ENCODE measurements at places on chromosomes 7 and 10.

- DNase-seq: no peak
Measured at GRCh38 chr7:102079140-102080018, 207.3 kb upstream of the SH2B2 start.

GRCh38 chr7:127751490-127752448, 99.8 kb downstream of the SND1 start:
- DNase-seq: no peak

GRCh38 chr10:113754768-113755167, 3.3 kb downstream of the PLEKHS1 start:
- no peak for DNase-seq

DNA sequence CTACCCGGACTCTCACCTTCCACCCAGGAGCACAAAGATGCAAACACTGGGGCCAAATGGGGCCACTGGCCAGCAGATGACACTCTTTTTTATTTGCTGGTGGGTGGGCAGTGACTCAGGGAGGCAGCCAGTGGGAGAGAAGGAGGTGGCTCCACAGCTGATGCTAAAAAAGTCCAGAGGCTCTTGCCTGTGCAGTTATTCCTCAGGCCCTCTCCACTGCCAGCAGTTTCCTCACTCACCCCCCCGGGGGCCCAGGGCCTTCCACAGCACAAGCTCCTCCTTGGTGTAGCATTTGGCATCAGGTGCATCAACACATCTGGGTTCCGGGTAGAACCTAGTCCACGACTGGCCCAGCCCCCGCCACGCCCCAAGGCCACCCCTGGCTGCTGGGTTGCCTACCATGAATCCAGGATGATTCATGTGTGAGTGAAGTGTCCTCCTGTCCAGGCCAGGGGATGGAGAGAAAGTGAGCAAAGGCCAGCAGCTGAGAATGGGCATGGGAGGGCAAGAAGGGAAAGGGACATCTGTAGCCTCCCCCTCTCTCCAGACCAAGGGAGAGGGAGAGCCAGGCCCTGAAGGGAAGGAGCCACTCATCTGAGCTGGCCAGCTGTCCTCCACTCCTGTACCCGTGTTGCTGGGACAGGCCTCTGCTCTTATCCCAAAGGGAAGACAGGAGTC, 1.7 kb upstream of the KCNH2 start:
- no peak for DNase-seq

DNA sequence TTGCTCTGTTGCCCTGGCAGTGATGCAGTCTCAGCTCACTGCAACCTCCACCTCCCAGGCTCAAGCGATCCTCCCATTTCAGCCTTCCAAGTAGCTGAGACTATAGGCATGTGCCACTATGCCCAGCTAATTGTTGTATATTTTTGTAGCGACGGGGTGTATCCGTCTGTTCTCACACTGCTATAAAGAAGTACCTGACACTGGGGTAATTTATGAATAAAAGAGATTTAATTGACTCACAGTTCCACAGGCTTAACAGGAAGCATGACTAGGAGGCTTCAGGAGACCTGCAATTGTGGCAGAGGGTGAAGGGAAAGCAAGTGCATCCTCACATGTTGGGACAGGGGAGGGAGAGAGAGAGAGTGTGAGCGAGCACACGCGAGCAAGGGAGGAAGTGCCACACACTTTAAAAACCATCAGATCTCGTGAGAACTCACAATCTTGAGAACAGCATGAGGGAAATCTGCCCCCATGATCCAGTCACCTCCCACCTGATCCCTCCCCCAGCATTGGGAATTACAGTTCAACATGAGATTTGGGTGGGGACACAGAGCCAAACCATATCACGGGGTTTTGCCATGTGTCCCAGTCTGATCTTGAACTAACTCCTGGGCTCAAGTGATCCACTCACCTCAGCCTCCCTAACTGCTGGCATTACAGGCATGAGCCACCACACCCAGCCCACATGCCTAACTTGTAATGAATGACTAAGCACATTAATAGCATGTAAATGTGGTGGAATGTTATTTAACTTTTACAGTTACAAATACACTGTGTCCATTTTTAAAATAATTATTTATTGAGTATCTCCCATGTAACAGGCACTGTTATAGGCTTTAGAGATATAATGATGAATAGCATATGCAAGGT, 65.5 kb downstream of the RALA start:
- DNase-seq: no peak

GRCh38 chr10:48667960-48668590, 16.6 kb upstream of the WDFY4 start:
- no peak for DNase-seq

- no peak for DNase-seq
Measured at GRCh38 chr7:85733169-85733915, 546.5 kb upstream of the SEMA3D start.

GRCh38 chr10:62614389-62615157, 189.9 kb upstream of the ADO start:
- no peak for DNase-seq

GRCh38 chr10:33952692-33953360, 618.4 kb upstream of the NRP1 start:
- DNase-seq: no peak

GRCh38 chr7:46162609-46163008, 241.5 kb upstream of the IGFBP3 start:
- no peak for DNase-seq

DNA sequence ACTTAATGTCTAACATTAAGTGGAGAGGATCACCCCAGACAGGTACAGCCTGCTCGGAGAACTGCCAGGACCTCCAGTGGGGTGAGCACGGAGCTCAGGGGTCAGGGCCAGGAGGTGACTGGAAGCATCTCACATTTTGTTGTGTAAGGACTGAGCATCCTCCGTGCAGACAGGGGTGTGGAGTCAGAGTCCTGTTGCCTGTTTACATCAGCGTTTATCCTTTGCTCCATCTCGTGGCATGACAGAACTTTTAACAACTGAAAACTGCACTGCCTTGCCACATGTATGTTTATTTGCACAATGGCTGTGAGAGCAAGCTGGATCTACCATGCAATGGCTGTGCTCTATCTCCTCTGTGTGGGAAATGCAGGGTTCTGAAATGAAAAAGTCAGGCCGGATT, 175.4 kb upstream of the AKR1E2 start:
- no peak for DNase-seq

GRCh38 chr7:157027568-157028198, 17.2 kb upstream of the MNX1 start:
- DNase-seq: no peak

DNA sequence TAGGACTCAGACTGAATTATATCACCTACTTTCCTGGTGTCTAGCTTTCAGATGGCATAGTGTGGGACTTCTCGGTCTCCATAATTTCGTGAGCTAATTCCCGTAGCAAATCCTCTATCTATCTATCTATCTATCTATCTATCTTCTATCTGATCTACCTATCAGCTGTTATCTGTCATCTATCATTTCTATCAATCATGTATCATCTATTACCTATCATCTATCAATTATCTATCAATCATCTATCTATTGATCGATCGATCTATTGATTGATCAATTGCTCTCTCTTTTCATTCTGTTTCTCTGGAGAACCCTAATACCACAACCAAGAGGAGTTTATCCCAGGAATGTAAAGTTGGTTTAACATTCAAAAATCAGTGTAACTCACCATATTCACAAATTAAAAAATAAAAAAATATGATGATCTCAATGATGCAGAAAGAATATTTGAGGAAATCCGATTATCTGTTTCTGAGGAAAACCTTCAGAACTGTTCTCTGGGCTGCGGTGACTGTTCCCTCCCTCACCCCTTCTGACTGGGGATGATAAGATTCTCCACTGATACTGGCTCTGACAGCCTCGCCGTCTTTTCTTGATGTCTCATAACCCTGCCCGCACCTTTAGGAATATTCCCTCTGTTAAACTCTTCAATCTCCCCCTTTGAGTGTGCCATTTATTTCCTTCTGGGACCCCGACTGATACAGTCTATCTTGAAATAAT, 147.7 kb downstream of the ACTR3B start:
- no peak for DNase-seq

- DNase-seq: peak; percentile 40
Measured at GRCh38 chr10:124670849-124671248, 73.3 kb downstream of the FAM53B start.

DNA sequence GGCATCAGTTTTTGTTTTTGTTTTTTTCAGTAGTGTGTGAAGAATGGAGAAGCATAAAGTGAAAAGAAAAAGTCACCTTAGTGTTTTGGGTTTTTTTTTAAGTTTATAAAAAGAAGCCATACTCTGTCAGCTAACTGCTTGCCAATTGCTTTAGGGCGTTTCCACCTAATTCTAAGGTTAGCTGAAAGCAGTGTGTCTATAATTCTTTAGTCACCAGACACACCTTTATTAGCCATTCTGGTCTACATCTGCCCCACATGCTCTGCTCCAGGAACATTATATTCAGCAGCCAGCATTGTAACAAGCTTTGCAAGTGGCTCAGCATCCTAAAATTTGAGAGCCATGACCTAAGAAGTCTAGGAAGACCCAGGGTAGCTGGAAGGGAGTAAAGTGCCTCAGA, 14.1 kb upstream of the SLC16A12 start:
- no peak for DNase-seq

- no peak for DNase-seq
Measured at GRCh38 chr10:79057481-79058275, 11.1 kb upstream of the ZMIZ1 start.

DNA sequence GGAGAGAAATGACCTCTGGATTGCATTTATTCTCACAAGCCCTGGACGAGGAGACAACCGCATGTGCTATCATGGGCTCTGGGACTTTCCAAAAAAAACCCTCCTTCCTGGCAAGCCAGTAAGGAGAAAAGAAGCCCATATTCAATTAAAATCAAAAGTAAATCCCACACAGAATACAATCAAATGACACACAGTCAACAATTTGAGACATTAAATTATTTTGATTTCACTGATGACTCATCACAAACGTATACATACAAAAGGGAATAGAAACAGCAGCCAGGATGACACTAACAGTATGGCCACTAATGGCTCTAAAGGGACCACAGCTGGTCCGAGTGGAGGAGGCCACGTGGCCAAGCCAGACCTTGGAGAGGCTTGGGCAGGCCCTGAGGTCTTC, 24.9 kb downstream of the LRRC20 start:
- no peak for DNase-seq

DNA sequence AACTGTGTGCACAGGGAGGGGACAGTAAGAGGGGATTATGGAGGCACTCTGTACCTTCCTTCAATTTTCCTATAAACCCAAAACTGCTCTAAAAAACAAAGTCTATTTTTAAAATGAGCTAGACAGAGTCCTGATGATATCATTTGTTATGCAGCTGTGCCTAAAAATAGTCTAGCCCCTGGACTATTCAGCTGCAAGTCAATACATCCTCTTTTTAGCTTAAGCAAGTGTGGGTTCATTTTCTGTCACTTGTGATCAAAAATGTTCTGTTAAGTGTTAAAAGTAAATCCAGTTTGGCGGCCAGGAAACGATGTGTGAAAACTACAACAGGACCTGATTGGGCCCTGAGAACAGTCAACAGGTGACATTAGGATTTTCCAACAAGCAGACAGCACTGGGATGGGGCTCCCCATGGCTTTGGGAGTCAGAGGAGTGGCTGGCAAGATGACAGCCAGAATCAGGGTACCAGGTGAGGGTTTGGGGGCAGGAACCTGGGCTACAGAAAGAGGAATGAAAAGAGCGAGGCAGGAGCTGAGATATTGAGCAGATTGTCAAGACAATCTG, 33.9 kb downstream of the FAM107B start:
- DNase-seq: no peak

- peak; percentile 14 for DNase-seq
Measured at GRCh38 chr7:79453558-79454360, at the start of gene MAGI2. Gene MAGI2, minus strand, starts transcription at chr7:79453667. Its CDS starts 347 bp downstream, at chr7:79453320.

- DNase-seq: no peak
Measured at GRCh38 chr10:4838743-4839142, 12.7 kb downstream of the AKR1E2 start.

GRCh38 chr7:42340436-42340835, 103.4 kb upstream of the GLI3 start:
- no peak for DNase-seq

DNA sequence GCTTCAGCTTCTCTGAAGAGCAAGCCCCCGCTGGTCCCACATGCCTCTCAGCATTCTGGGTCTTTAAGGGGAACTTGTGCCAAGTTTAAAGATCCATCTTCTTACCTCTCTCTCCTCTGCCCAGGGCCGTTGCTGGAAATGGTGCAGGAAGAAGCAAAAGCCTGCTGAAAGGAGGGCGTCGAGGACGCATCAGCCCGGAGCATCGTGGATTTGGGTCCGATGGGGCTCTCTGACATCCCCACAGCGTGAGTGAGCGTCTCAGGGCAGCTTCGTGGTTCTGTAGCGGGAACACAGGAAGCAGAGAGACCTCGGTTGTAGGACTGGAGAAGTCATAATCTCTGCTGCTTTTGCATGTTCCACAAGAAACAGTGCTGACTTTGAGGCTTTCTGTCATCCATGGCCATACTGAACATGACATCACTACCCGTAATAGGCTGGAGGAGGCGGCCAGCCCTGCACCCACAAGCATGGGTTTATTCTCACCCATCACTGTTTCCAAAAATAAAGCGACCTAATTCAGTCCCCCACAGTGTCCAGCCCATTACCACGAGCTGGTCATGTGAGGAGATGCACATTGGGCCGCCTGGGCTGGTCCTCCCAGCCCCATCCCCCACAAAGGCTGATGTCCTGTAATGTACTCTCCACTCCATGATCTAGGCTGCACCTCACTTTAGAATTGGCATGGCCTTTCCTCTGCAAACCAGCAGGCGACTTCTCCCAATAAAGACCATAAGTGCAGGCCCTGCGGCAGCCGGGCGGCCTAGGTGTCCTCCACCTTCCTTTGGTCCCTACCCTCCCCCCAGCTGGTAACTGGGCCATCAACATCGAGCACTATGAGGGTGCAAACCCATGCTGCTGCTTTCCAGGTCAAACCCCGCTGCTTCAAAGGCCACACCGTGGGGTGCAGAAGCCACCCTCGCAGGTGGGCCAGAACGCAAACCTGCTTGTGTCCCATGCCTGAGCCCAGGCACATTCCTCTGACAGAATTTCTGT, 276.9 kb downstream of the TNS3 start:
- no peak for DNase-seq

DNA sequence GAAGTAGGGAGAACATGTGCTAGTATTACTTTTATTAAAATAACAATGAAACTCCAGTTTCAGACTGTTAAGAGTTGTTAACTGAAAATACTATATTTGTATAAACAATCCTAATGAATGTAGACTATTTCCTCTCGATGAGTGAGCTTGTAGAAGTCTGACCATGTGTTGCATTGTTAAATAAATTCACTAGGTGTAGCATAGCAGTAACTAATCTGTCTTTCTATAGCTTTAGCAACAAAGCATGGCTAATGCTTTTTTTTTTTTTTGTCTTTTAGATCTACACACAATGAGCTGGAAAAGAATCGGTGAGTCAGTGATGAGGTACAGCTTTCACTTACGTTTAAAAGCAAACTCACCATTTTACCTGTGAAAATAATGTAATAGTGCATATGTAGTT, 37.1 kb downstream of the MXI1 start:
- no peak for DNase-seq

GRCh38 chr10:71260622-71261325, 48.4 kb downstream of the UNC5B start:
- no peak for DNase-seq

Measured in activated gamma-delta T cell treated with Interleukin-2 at 50 U/mL for 16 hours (primary cell).